Fibroblast of upper back skin (primary cell): ENCODE measurements at places on chromosomes 16 and 17.

GRCh38 chr17:76278952-76279741 is 14.0 kb downstream of the UBALD2 start:
- peak; percentile 78 for DNase-seq

- DNase-seq = peak; percentile 31
Observed at GRCh38 chr16:77637940-77638339, 84.4 kb upstream of the NUDT7 start.

DNA sequence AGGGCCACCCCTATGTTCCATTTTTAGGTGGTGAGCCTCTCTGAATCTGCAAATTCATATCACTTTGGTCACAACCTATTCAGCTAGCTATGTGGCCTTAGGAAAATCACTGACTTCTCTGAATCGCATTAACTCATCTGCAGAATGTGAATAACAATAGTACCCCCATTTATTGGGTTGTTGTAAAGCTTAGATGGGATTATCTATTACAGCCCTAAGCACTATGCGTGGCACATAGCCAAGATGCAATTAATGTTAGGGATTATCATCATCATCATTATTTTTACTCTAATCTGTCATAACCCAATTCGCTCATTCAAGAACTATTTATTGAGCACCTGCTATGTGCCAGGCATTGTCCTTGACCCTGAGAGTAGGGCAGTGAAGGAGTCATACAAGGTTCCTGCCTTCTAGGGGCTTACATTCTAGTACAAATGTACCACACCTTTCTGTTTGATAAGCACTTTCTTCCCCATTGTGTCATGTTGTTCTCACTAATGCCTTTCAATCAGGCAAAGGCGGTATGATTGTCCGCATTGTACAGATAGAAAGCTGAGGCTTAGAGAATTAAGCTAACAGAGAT is 38.5 kb downstream of the CHD9 start:
- DNase-seq = no peak

- DNase-seq = no peak
Observed at GRCh38 chr17:67679721-67680120, 38.0 kb upstream of the NOL11 start.

- DNase-seq = peak; percentile 59
Observed at GRCh38 chr17:64653325-64653984, 8.7 kb downstream of the SMURF2 start.

- DNase-seq = peak; percentile 52
Observed at GRCh38 chr16:1615761-1616160, 3.6 kb downstream of the CRAMP1 start.

GRCh38 chr17:147796-148740 is 10.7 kb downstream of the SCGB1C2 start:
- no peak for DNase-seq

DNA sequence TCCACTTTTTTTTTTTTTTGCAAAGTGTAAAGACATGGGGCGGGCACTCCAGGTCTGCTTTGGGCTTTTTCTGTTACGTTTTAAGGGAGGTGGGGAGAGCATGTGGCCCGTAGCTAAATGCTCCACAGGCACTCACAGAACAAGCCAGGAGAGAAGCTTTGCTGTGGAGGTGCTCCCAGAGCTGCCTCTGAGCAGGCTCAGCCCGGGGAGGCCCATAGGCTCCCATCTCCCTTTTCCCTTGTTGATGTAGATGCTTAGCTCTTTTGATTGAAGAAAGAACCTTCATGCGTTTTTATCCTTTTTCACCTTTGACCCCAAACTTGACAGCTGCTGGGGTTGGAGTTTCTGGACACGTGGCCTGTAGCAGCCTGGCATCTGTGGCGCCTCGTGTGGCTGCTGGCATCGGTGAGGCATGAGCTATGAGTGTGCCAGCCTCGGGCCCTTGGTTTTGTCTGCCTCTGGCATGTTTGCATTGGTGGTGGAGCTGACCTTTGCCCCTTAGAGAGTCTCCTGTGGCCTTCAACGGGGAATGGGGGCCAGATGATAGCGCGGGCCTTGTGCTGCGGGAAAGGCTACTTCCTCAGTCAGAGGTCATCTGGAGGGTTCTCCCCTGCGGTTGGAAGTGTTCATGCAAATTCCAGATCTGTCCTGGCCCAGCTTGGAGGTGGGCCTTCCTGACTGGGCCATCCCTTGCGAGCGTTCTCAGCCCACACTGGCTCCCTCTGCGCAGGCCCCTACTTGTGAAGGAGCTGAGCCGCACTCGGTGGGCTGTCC is 20.0 kb upstream of the IL17C start:
- DNase-seq = no peak

- no peak for DNase-seq
Observed at GRCh38 chr16:66553223-66553622, 847 bp downstream of the CKLF start.

- DNase-seq = no peak
Observed at GRCh38 chr16:85524630-85525419, 88.3 kb upstream of the GSE1 start.

DNA sequence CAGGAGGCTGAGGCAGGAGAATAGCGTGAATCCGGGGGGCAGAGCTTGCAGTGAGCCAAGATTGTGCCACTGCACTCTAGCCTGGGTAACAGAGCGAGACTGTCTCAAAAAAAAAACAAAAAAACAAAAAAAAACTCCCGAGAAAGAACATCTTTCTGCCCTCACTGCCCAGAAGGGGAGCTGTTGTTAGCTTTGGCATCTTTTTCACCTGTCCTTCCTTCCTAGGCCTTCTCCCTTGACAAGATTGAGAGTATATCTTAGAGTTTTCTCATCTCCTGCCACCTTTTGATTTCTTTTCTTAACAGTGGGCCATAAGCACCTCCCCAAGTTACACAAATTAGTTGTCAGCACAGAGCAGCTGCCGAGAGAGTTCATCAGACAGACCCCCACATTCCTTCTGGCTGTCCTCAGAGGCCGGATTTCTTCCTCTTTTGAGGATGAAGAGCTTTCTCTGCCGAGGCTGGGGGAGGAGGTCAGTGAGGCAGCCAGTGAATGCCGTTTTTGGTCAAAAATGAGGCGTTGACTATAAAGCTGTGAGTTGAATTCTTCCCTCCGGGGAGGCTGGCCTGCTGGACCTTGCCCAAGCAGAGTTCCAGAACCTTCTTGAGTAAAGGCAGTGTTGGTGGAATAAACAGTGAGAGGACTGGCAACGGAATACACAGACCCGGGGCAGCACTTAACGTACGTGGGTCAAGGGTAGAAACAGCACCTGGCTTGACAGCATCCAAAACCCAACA is 127.0 kb downstream of the ABCC6 start:
- DNase-seq = peak; percentile 86

- DNase-seq = no peak
Observed at GRCh38 chr17:55172612-55173011, 92.1 kb upstream of the HLF start.

DNA sequence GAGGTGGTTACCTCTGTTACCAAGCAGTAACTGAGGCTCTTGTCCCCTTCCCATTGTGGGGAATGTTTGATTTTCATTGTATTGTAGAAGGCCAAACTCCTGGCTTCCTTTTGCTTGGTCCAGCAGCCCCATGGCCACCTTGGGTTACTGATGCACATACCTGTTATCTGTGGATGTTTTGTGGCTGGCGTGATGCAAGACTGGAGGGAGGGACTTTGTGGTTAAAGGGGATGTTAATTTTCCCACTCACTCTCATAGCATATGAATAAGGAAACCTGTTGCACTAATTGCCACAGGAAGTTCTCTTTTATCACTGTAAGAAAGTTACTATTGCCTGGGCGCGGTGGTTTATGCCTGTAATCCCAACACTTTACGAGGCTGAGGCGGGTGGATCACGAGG is 168.6 kb upstream of the HS3ST4 start:
- DNase-seq = no peak

DNA sequence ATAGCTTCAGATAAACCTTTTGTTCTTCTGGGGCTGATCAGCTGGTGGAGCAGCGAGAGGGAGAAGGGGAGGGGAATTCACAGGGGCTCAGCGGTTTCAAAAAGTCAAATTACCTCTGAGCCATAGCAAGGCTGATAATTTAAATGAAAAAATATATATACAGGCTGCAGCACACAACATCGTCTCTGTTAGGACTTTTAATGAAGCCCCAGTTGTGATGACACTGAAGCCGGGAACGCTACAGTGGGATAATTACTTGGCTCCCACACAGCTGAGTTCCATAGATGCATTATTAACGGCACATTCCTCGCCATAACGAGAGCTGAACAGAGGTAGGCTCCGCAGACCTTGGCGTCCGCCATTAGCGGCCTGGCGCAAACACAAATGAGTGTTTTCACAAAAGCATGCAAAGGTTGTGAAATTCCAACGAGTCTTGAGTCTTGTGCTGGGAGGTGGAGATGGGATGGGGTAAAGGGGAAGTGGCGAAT is 216.0 kb downstream of the C16orf78 start:
- no peak for DNase-seq
